ENCODE measurements at places on chromosomes 1 and 21.

GRCh38 chr1:75640137-75640536, 29.2 kb upstream of the SLC44A5 start:
- no peak for DNase-seq

- DNase-seq, result no peak
Observed at GRCh38 chr1:61171346-61171745, 89.0 kb downstream of the NFIA start.

GRCh38 chr1:26696654-26697430, 1.0 kb downstream of the ARID1A start:
- DNase-seq, result no peak

GRCh38 chr1:109985247-109986053, 885 bp downstream of the AHCYL1 start:
- no peak for DNase-seq

DNA sequence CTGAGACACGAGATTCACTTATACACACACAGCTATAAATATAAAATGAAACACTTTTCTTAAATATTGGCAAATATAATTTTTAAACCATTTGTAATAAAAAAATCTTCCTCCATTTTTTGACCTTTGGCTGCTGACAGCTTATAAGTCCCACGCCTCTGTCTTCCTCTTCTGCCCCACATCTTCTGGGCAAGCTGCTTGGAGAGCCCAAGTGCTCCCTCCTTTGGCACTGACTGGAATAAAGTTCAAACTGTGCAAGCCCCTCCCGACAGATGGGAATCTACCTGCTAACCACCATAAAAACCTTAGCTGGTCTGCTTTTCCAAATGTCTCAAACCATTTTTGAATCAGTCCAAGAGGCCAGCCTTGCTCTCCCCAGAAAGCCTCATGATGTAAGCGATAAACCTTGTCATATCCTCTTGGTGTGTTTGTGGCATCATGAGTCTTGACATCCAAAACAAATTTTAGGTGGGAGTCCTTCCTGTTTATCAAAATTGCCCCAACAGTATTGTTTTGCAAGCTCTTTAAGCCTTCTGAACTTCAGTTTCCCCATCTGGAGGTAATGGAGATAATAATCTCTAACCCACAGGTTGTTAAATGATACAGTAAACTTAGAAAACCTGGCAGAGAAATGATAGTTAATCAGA, 99.8 kb downstream of the SNX7 start:
- no peak for DNase-seq

DNA sequence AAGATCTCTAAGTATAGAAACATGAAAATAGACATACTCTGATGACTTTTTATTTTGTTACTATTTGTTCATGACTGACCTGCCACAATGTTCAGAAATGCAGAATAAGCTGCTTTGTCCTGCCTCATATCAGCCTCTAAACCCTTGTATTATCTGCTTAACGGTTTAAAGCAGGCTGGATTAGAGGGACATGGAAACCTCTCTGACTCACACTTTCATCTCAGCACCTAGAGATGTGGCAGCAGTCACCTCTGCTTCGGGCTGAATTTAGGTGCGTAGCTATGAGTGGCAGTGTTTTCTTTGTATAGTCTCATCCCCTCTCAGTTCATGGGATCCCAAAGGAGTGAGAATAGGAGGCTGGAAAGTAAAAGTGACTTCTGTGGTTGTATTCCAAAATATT, 255.4 kb downstream of the RGS7 start:
- no peak for DNase-seq

- DNase-seq, result no peak
Observed at GRCh38 chr1:241947354-241947753, 10.2 kb upstream of the BECN2 start.

DNA sequence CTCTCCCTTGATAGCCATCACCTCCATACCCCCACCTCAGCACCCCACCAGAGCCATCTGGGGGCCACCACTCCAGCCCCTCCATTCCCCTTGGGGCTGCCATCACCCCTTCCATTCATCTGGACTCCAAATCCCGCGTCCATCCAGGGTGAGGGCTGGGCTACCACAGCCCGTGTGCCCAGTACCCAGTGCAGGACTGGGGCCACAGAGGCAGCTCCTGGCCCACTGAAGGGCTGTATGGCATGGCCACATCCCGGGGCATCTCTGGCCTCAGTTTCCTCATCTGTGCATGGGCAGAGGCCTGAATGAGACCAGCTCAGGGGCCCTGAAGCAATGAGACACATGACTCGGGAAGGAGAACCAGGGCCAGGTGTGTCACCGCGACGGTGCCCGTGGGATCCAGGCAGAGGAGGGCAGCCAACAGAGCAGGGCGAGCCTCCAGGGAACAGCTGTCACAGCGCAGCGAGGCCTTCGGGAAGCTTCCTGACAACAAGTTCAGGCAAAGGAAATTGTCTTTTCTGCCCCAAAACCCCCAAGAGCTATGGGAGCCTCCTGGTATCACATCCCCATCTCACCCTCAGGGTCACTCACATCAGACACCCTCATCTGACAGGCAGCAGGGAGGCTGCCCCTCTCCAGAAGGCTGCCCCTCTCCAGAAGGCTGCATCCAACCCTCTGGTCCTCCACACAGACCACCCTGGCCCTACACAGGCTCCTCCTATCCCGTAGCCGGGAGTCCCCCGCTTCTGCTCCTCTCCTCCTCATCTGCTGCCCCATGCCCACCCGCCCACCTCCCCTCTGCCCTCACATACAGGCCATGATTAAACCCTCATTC, 76.3 kb downstream of the MEGF6 start:
- no peak for DNase-seq

DNA sequence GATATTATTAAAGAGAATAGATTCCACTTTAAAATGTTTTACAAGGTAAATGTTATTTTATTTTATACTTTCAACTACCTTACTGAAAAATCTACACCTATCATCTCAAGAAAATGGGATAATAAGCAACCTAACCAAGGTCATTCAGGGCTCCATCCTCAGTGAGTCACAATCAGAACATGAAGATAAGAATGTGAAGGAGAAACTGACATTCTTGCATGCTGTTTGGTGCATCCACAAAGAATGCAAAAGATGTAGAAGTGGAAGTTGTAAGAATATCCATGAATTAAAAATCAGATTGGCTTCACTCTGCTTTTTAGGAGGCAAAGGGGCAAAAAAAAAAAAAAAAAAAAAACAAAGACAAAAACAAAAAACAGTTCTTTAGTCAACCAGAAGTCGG, 6.5 kb downstream of the WARS2 start:
- DNase-seq, result no peak

- DNase-seq, result no peak
Observed at GRCh38 chr21:44314561-44314960, 14.7 kb downstream of the PFKL start.

GRCh38 chr1:3188150-3188971, 119.4 kb downstream of the PRDM16 start:
- DNase-seq, result no peak

DNA sequence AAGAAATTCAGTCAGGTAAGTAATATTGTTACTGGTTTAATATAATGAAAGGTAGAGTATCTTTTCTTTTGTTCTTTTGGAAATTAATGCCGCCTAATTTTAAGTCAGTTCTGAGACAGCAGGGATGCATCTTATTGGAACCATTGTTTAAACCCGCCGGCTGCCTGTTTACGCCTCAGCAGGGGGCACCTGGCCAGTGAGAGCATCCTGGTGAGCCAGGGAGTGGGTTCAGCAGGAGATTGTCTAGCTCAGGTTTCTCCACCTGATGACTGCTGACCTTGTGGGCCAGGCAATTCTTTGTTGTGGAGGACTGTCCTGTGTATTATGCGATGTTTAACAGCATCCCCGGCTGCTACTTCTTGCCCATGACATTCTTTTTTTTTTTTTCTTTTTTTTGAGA, 30.2 kb downstream of the CHAF1B start:
- no peak for DNase-seq

DNA sequence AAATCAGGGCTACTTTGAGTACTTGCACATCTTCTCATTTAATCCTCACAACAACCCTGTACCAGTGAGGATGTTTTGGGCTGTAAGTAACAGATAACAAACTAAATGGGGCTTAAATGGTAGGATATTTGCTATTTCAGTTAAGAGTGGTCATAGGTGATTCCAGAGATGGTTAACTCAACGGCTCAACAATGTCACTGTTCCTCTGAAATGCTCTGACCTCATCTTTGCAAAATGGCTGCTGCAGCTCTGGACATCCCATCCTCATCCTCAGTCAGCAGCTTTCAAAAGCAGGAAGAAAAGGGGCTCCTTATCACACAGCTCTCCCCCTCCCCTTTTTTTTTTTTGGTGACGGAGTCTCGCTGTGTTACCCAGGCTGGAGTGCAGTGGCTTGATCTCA, 1.5 kb downstream of the LDLRAD2 start:
- no peak for DNase-seq

DNA sequence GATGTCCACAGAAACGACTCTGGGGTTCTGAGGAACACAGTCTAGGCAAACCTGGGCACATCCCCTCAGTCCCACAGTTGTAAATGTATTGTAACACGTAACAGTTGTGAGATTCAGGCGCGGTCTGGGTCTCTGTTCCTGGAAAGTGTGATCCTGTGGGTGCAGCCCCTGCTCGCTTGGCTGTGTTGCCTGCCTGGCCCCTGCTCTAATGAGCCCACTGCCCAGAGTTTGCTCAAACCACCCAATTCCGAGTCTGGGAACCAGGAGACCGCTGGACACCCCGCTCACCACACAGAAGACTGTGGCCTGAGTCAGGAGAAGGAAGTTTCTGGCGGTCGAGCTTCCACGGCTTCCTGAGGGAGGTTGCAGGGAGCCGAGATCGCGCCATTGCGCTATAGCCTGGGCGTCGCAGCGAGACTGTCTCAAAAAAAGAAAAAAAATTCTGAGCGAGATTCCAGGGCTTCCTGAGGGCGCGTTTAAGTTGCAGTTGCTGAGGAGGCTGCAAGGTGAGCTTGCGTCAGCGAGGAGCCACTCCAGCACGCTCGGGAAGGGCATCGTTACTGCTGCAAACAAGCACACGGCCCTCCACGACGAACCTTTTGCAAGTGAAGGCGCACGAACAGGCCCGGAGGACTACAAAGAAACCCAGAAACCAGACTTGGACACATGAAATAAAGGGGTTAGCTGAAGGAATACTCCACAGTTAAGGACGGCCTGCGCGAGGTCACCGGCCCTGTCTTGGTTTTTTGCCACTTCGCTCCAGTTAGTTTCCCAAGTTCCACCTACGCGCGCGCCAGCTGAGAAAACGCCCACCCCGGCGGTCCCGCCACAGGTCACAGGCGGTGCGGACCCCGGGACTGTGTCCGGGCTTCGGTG, 1.1 kb downstream of the C21orf58 start:
- no peak for DNase-seq

DNA sequence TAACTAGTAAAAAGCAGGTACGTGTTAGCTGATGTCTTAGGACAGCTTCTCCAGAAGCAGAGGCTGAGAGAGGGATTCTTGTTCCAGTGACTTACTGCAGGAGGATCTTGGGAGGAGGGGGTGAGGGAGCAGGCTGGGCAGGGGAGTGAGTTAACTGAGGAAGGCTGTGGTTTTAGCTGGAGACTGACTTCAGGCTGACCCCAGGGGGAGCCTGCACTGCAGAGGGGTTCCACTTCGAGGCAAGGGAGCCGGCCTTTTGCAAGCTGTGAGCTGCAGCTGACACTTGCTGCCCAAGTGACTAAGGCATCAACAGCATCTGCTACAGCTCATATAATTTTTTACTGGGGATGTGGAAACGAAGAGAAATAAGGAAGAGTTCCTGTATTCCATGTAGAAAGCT, 50.4 kb upstream of the SOD1 start:
- DNase-seq, result no peak

DNA sequence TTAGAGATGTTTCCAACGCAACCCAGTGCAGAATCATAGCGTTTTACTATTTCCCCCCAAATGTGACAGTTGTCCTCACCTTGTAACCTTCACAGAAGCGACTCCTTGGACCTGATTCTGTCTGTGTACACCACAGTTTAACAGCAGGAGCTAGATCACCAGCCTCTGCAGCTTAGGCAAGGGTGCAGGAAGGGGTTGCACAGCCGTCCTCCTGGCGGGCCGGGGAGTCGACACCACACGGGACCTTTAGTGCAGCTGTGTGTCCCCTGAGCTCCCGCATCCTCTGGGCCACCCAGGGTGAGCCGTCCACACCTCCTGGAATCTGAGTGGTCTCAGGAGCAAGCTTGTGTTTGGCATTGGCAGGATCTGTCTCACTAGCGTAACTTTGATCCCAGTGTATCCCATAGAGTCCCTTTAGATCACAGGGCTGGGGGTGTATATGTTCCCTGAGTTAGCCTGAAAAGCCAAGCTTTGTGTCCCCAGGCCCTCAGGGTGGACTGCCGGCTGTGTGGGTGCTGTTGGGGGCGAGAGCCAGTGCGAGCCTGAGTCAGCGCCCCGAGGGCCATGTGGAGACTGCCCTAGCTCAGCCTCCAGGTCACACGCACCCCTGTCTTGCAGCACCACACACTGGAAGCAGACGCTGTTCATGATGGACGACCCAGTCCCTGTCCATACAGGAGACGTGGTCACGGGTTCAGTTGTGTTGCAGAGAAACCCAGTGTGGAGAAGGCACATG, 27.5 kb downstream of the PRMT2 start:
- no peak for DNase-seq

DNA sequence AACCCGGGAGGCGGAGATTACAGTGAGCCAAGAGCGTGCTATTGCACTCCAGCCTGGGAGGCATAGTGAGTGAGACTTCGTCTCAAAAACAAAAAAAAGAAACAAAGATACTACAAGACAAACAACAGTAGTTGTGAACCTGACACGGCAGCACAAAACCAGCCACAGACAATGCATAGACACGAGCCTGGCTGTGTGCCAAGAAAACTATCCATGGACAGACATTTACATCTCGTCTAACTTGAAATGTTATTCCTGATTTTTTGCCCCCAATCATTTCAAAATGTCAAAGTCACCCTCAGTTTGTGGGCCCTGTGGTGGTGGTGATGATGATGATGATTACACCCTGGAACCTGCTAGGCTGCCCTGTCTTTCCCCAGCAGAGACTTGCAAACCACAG, 6.3 kb downstream of the KLHL21 start:
- no peak for DNase-seq

DNA sequence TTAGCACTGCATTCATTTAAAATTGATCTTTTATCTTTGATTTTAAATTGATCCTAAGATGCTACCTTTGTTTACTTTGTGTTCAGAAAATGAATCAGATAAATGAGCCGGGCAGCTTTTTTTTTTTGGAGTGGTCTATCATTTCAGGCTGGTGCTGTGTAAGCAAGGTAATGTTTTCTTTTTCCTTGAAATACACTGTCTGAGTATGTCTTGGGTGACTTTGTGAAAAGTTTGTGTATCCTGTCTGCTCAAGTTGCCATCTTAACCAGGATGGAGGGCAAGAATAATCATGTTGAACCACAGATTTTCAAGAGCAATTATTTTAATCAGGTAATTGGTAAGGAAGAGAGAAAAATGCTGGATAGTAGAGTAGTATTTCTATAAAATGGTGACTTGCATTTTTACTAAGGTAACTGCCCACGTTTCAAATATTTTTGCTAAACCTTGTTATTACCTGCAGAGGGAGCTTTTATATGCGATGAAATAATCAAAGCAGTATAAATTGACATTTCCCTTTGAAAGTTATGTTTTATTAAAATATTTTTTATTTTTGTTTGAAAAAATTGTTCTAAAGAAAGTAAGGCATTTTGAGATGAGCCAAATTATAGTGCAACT, 11.1 kb downstream of the ADGRL2 start:
- no peak for DNase-seq

GRCh38 chr1:53862507-53862906, 24.4 kb upstream of the NDC1 start:
- DNase-seq, result no peak

- DNase-seq, result no peak
Observed at GRCh38 chr1:19514391-19514831, 29.1 kb upstream of the CAPZB start.
